Panc1 (cell line): ENCODE measurements at places on chromosomes 2 and 18.

GRCh38 chr18:69830189-69830588 is 117.5 kb downstream of the CD226 start:
- DNase-seq, result no peak

GRCh38 chr2:67214585-67215185 is 182.4 kb upstream of the ETAA1 start:
- no peak for DNase-seq

DNA sequence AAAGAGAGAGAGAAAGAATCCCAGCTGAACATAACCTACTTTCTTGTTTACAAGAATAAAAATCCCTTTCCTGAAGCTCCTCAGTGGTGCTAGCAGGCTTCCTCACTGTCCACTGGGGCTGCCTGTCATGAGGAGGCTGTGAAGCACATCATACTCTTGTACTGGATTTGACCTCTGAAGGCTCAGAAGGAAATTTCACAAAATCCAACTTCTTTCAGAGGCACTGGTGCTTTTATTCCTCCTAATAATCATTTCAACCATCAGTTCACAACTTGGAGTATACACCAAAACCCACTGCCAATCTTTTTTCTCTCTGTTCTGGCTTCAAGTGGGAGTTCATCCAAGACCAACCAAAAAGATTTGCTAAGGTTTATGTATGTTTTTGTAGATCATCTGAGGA is 48.5 kb downstream of the TMX3 start:
- no peak for DNase-seq

DNA sequence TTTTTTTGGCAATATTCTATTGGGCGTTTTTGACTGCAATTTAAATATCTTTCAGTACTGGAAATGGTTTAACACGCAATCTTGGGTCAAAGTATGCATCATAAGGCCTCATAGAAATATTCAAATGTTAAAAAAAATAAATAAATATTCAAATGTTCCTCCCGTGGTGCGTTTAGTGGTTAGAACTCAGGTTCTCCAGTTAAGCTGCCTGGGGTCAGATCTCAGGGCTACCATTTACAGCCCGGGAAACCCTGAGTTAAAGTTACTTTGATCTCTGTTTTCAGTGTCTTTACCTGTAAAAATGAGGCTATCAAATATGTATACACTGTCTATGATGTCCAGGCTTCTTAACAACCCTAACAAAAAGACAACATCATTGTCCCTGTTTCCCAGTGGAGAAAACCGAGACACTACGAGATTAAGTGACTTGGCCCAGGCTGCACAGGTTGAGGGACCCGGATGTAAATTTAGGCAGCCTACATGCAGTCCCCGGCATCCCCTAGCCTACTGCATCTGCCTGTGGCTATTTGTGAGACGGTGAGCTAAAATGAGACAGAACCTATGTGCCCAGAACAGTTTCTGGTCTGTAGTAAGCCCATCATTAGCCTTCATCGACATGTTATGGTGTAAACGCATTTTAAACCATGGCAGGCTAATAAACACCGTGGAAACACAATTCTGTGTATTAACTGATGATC is 1.7 kb downstream of the FHL2 start:
- DNase-seq, result no peak

GRCh38 chr2:75021672-75022071 is 63.2 kb downstream of the POLE4 start:
- DNase-seq, result no peak

- DNase-seq, result no peak
These were observed 741.1 kb upstream of the SALL3 start for GRCh38 chr18:78238404-78239089.

- DNase-seq, result no peak
These were observed 54.8 kb upstream of the TUBA3E start for GRCh38 chr2:130252880-130253645.

GRCh38 chr2:47236503-47237215 is 81.6 kb upstream of the STPG4 start:
- DNase-seq, result no peak

DNA sequence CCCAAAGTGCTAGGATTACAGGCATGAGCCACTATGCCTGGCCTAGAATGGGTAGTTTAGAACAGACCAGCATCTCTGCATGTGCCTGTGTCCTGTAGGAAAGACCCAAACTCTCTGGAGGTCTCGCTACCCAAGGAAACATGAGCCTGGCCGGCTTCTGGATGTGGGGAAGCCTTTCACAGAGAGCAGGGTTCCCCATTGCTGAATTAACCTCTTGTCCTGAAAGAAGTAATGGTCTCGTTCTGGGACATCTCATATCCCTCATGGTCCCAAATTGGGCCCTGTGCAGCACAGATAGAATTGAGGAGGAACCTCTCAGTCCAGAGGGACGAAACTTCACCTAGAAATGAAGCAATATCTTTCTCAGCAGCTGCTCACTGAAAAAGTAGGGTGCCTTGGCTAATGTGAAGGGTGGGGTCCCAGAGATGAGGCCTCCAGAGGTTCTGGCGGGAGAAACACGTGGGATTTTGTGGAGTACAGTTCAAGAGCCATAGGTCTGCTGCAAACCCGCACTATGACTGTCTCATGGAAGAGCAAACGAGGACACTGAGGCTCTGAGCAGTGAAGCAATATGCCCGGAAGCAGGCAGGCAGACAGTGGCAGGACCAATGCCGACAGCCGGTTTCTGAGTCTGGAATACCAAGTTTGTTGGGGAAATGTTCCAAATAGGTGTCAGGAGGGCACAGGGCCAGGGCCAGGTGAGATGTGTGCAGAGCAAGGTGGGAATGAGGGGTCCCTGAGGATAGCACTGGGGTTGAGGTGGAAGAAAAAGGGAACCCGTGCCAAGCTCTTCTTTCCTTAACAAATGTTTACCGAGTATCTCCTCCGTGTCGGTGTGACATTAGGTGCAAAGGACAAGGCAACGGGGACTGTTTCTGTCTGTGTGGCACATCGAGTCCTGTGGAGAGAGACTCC is 121.0 kb upstream of the TWIST2 start:
- DNase-seq, result no peak

- DNase-seq, result no peak
These were observed 186.8 kb downstream of the BCL2 start for GRCh38 chr18:63132819-63133200.

DNA sequence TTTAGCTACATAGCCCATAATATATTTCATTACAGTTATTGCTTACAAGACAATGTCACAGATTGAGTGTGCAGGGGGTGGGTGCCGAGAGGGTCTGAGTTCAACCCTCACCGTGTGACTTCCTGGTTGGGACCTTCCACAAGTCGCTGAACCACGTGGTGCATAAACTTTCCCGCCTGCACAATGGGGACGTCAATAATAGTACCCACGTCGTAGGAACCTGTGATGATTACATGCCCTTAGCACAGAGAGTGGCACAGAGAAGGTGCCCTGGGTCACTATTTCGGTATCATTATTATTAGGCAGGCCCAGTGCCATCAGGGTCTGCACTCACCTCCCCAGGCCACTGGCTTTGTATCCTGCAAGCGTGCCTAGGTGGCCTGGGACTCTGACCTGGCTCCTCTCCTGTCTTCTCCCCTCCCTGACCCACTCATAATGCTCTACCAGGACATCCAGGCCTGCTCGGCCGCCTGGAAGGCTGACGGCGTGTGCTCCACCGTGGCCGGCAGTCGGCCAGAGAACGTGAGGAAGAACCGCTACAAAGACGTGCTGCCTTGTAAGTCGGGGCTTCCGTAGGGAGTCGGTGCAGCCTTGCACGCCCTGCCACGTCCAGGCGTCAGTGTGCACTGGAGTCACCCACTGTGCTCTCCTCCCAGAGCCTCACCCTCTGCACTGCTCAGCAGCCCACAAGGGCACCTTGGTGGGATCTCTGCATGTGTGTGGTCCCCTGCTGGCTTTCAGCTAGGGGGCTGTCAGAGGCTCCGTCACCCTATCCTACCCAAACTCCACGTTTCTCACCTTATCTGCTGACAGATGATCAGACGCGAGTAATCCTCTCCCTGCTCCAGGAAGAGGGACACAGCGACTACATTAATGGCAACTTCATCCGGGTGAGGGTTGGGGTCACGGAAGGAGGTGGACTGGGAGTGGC is 2.8 kb downstream of the PTPN18 start:
- DNase-seq, result no peak

- no peak for DNase-seq
These were observed 36.4 kb downstream of the TACR1 start for GRCh38 chr2:75162897-75163296.

DNA sequence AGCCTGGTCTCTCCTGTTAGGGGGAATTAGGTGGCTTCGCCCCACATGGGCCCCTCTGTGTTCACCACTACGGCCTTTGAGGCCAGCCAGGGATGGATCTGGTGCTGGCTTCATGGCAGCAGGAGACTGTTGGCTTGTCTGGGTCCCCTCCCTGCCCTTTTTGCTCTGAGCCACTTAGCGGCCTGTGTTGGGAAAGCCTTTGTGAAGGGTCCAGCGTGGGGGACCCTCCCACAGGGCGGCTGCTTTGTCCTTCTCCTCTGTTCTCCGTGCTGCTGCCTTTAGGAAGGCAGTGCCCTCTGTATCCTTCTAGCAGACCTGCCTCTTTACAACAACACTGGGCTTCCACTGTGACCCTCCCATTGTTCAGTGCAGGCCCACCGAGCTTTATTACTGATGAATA is 118.4 kb downstream of the TSN start:
- DNase-seq, result no peak

DNA sequence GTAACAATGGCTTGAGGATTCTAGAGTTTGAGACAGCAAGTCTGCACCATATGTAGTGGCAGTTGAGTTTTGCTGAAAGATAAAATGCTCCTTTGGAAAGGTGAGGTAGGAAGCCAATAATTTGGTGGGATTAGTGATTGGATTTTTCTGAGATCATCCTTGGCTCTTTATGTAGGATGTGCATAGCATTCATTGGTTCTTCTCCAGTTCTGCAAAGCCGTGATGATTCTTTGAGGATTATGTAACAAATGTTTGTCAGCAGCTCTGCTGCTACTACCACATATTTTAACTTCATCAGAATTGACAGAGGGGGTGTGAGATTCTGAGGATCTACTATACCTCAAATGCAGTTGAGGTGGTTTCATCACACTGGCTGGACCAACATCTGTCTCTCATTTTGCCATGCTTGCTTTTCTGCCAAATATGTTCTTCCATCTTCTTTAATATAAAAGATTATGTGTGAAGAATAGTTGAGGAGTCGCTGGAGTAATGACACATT is 188.9 kb upstream of the RASGRP3 start:
- no peak for DNase-seq

- no peak for DNase-seq
These were observed 91.7 kb downstream of the KLF7 start for GRCh38 chr2:207073801-207074678.

DNA sequence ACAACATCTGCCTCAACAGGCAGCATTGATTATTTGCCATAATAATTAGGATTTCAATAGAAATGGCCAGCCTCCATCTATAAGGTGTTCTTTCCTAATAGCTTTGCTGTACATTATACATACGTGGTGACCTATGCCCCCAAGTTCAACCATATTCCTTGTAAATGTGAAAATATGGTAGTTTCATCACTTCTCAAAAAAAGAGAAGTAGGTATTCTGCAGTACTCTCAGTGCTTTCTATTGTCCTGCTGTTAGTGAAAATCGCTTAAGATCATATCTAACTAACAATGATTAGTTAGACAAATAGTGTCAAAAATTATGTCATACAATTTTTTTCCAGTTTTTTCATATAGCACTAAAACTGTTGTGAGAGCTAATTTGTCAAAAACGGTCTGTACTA is 79.6 kb downstream of the SLC4A10 start:
- no peak for DNase-seq

DNA sequence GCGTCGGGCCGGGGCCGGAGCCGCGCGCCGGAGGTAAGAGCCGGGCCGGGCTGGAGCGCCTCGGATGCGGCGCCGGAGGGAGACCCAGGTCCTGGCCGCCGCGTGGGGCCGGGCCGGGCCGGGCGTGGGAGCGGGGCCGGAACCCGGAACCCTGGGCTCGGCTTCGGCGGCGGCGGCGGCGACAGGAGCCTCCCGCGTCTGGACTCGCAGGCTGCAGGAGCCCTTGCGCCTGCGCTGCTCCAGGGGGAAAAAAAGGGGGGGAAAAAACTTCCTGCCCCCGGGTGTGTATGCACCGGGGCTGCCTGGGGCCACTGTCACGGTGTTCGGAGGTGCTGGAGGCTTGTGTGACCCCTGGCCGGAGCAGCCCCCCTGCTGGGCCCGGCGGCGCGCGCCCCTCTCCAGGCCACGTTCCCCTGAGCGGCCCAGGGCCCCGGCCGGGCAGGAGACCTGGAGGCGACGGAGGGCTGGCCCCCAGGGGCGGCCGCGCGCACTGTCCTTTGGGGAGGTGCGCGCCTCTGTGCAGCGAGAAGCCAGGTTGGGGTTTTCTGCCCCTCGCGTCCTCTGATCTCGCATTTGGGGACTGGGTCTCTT is 864 bp downstream of the KLHL29 start:
- DNase-seq, result no peak

DNA sequence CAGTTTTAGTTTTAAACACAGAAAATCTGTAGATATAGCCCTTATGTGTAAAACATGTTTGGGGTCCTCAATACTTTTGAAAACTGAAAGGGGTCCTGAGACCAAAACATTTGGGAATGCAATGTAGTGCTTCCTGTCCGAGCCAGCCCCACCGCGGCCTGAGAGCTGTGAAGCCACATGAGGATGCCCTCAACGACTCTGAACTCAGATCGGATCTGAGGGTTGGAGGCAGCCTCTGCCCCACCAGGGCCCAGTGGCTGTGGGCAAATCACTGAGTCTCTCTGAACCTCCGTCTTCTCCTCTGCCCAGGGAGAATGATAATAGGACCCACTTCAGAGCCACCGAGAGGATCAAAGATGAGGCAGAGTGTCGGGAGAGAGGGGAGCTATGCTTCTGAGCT is 33.4 kb upstream of the HPCAL1 start:
- DNase-seq, result no peak

DNA sequence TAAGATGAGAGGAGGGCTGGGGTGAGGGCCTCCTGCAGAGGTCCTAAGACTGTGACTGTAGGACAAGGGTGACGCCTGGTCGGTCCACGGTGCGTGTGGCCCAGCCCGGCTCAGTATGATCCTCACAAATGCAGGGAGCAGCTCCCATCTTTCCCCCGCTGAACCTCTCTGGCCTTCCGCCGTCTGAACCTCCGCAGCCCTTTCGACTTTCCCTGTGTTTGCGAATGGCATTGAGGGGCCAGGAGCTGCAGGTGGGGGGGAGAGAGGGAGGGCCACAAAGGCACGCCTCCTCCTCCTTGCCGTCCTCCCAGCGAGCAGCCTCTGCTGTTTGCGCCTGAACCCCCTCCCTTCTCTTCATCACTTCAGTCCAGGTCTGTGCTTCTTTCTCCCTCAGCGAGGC is 68.6 kb upstream of the PXDN start:
- no peak for DNase-seq

DNA sequence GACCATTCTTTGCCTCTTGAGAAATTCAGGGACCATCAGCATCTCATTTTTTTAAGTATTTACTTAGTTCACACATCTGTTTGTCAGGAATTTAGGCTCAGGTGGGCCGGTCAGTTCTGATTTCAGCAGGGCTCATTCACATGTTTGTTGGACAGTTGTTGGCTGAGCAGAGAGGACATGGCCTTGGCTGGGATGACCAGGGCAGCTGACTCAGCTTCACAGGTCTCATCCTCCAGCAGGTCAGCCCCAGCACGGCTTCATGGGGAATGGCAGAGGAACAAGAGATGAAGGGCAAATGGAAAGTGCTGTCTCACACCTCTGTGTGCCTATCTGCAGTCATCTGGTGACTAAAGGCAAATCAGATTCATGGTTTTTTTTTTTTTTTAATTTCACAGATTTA is 136.1 kb upstream of the TMEM200C start:
- no peak for DNase-seq

- DNase-seq, result no peak
These were observed 221.0 kb downstream of the PID1 start for GRCh38 chr2:229050133-229050532.
